Activated naive CD8-positive, alpha-beta T cell treated with anti-CD3 and anti-CD28 coated beads, Interleukin-2, amount 50 U/mL, for 16 hours (primary cell): ENCODE measurements at places on chromosomes 6 and 20.
A peak's percentile ranks its signal among the peaks of the same experiment; 100 is the strongest.

DNA sequence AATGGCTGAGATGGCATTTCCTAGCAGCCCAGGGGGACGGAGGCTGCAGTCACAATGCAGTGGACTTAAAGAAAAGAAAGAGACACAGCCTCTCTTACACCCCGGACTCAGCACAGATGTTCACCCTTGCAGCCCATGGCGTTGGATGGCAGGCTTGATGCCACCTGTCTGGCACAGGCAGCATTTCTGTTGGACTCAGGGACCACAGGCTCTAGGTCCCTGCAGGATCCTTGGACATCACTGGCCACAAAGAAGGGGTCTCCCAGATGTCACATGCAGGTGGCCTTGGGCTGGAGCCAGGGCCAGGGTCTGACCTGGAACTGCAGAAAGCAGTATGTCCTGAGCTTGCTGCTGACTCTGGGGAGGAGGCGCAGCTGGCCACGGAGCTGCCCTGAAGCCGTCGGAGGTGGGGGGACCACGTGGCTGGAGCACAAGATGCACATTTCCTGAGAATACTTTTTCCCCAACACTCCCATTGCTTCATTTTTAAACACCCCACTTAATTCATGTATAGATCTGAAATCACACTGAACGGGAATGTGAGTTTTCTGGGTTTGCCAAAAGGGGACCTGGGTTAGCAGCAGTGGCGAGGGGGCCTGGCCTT is 102.3 kb upstream of the SULF2 start:
- no peak for DNase-seq

- DNase-seq: no peak
Observed at GRCh38 chr6:46510651-46511050, 19.4 kb upstream of the RCAN2 start.

DNA sequence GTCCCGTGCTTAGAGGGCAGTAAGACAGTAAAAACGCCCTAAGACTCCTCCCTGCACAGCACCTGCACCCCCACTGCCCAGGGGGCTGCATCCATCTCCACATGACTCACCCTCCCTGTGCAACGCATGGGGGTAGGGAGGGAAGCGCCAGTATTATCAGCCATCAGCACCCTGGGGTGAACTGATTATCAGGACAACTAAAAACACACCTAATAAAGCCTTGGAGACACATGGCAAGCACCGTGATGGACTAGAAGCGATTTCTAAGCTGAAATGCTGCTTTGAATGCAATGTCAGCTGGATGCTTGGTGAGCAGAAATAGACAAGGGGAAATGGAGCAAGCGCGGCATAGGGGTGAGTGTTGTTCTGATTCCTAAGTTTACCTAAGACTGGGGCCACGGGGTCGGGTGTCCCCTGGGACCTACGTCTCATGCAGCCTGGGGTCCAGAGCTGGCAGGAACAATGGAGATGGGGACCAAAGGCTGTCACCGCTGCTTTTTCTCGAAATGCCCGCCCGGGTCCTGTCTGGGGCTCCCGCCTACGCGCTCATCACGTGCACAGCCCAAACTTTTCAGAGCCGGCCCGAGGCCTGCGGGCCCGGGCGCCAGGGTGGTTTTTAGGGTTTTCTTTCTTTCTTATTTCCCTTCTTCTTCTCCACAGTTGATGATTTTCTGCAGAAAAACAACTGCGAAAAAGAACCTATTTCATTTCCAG is 702 bp upstream of the TNFAIP3 start:
- DNase-seq: peak; percentile 45

DNA sequence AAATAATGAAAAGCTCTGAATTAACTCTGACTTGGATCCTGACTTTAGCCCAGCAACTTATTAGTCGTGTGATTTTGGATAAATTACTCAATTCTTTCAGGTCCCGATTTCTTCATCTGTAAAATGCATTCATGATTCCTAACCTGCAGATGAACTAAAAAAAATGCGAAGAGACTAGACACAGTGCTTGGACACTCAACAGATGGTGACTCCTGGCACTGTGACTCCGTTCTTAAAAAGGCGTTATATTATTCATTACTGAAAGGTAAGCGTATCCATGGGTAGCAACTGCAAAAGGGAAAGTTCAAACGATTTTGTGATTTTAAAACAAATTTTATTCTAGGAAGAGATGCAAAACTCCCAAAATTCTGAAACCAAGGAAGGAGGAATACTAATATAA is 226.3 kb downstream of the KIF16B start:
- DNase-seq: no peak

DNA sequence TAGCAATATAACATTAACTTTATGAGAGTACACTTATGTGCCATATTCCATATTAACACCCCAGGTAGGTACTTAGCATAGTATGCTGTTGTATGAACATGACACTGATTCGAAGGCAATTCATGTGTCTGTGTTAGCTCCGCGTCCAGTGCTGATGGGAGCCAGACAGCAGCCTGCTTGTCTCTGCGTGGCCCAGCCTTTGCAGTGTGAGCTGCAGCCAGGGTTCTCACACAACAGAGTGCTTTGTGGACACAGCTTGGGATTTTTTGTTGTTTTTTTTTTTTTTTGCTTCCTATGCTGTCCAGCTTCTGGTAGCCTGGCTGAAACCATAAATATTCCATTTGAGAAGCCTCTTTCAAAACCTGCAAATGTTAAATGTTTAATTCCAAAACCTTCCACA is 350.9 kb downstream of the SMOC2 start:
- DNase-seq: no peak
